Retina (tissue), 1 donor: ENCODE measurements at places on chromosomes 2 and 18.

DNA sequence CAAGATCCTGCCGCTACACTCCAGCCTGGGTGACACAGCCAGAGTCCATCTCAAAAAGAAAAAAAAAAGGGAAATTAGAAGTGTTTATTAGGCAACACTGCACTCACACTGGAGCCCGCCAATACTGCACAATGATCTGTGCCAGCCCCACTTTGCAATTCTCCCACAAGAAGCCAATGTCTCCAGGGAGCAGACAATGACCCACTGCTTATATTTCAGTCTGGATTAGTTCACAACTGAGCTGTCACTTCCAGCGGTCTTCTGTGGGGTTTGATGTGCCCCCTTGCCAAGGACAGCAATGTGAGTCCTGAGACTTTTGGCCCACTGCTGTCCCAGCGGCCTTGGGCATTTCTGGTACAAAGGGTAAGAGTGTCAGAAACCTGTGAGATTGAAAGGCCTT lies 85.6 kb upstream of the PPM1B start:
- DNase-seq = peak; percentile 20

DNA sequence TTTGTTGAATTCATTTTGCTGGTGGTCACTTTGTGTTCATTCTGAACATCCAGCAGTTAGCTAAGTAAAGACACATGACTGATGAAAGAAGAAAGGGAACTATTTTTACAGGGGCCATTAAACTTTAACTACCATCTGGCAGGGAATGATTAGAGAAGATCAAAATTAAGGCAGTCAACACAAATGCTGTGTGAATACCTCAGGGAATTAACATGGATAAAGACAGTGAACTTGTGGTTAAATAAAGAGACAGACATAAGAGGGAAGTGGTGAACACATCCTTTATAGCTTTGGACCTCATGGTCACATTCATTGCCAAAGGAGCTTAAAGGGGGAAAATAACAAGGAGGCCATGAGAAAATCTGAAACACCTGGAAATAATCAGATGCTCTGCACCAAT lies 52.6 kb upstream of the ATP5MC3 start:
- no peak for DNase-seq

DNA sequence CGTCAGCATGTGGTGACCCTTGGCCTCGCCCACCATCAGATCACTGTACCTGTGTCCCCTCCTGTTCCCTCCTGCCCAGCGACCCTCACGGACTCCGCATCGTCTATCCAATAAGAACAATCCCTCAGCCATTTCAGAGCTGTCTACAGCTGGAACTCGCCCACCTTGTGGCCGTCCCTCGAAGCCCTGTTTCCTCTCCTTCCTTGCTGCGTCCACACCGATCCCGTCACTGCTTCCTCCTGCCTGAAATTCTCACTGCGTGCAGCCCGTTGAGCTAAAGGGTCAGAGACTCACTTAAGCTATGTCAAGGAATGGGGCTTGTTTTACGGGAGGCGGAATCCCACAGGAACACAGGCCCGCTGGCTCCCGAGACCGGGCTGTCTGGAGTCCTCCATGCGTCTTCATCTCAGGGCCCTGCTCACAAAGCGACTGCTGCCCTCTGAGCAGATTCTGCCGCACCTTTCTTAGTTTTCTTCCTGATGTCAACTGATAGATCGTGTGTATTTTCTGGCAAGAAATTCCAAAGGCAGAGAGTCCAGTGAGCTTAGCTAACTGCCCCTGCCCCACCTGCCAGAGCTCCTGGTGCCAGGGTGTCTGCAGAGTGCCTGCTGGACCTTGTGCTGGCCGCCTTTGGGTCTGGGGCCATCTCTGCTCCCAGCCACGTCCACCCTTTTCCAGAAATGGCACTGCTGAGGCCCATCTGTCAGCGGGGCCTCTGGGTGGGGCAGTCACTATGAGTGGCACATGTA lies 35.3 kb downstream of the KLHL29 start:
- peak; percentile 26 for DNase-seq

DNA sequence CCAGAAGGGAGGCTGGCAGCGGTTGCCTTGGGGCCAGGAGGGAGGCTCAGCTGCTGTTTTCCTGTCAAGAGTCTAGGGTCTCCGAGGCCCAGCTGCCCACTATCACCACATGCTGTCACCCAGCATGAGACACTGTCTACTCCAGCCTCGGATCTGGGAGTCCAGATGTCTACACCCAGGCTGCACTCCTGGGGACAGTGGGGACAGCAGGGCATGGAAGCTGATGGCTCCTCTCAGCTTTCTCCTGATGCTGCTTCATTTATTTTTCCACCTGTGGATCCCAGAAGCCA lies 134.0 kb downstream of the PTGR3 start:
- no peak for DNase-seq

- no peak for DNase-seq
Measured at GRCh38 chr2:15750822-15751329, 159.2 kb downstream of the DDX1 start.

GRCh38 chr2:226904592-226904991 lies 68.7 kb downstream of the RHBDD1 start:
- no peak for DNase-seq

DNA sequence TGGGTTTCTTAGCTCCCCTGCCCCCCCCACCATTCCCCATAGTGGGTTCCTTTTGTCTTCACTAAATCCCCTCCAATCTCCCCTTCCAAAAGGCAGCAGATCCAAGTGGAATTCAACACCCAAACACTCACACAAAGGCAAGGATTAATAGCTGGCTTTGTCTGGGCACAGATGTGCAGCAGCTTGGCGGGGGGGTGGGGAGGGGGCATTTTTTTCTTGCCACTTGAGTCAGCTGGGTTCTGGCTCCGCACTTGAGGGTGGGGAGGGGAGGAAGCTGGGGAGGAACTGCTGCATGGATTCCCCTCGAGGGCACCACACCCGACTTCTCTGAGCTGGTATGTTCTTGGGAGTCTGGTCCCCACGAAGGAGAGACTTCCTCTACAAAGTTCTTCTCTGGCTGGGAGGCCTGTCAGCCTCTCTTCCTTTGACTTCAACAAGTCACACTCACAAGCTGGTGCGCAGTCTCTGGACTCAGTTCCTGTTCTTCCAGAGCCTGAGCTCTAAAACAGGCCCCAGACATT lies 36.0 kb downstream of the SERTAD2 start:
- DNase-seq = no peak

- no peak for DNase-seq
Measured at GRCh38 chr2:73238976-73239375, 4.9 kb downstream of the CCT7 start.

DNA sequence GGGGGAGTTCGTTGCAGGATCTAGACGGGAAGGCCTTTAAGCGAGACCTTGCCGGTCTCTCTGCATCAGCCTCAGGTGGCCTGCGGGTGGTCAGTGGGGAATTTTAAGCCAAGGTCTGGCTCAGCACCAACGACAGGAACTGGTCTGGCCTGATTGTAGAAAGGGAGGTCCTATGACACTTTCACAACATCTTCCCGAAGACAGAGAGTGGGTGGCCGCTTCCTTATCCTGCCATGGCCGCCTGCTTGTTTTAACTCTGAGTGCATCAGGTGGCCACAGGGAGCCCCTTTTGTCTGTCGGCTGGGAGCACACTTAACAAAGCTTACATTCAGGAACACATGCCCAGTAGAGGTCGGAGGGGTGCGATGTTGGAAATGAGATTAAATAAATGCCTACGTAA lies 363.7 kb upstream of the MYT1L start:
- DNase-seq = no peak

GRCh38 chr2:51959696-51960095 lies 927.8 kb upstream of the NRXN1 start:
- no peak for DNase-seq

GRCh38 chr2:80573950-80574349 lies 269.4 kb upstream of the LRRTM1 start:
- DNase-seq = no peak

DNA sequence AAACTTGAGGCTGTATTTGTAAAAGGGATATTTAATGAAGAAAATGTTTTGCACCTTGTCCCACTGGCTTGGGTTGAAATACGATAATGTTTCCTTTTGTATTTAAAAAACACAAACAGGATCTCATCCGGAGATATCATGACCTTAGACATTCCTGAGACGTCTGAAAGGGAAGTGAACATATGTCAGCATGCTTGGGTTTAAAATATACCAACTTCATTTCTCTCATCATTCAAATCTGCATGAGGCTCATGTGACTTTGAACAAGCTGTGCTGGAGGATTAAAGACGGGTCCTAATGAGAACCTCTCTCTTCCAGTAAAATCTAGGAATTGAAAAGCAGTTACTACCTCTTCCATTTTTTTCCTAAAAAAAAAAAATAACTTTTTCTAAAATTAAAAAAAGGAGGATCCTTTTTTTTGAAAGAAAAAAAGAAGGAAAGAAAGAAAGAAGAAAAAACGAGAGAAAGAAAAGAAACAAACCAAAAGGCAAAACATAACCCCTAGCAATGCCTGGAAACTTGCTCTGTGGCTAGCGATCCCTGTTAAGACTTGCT lies 106.8 kb upstream of the ZFP36L2 start:
- no peak for DNase-seq

- DNase-seq = peak; percentile 64
Measured at GRCh38 chr2:75640621-75641121, 5.9 kb upstream of the MRPL19 start.

GRCh38 chr2:51722311-51722710 lies 690.4 kb upstream of the NRXN1 start:
- no peak for DNase-seq

- DNase-seq = no peak
Measured at GRCh38 chr2:49950646-49951045, 796.3 kb upstream of the FSHR start.

DNA sequence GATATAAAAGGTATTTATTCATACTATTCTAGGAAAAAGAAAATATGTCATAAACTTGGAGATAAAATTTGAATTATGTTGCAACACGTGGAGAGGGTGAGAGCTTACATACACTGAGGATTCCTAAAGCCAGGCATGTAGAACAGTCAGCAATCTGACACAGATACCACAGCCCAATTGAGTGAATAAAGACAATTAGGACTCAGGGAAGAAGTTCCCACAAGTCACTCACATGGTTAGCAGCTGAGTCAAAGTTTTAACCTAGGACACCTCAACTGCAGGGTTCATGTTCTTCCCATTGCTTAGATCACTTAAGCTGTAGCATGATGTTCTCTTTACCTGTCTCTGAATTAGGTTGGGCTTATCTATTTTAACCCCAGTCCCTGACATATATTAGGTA lies 189.5 kb downstream of the CMPK2 start:
- no peak for DNase-seq

DNA sequence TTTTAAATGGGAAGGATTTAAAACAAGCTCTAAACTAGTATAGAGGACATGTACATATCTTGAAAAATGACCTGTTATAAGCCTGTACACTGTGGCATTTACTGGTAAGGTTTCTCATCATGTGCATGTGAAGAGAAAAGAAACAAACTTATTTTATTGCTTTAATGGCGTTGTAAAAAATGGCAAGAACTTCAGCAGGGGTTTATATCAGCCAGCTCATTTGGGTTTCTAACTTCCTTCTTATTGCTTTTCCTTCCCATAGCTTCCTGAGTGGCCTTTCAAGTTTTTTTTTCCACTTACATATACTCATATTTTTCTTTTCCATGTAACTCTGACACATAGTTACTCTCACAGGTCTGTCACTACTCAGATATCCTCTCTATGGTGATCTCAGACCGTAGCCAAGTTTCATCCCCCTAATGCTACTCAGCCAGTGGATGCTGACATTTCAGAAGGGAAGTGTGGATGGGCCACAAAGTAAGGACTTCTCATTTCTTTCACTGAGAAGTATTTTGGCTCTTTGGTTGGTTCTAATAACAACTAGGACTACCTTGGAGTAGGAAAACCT lies 198.2 kb downstream of the PARD3B start:
- no peak for DNase-seq

DNA sequence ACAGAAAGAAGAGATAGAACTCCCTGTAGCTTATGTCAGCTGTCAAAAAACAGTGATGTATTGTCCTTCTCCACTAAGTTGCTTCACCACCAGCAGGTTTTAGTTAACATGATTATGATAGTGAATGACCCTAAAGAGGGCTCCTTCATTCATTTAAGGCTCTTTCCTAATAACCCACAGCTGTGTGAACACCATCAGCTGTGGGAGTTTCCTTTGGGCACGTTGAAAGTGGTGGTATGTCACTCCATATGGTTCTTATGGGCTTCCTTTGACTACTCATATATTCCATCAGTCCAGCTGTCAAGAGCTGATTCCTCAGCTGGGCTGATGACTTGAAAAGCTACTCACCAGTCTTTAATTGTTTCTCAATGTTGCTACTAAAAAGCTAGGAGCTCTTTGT lies 210.3 kb downstream of the UBE2E3 start:
- peak; percentile 27 for DNase-seq

GRCh38 chr18:62867534-62867933 lies 152.2 kb downstream of the PHLPP1 start:
- no peak for DNase-seq

- no peak for DNase-seq
Measured at GRCh38 chr2:43115881-43116280, 110.5 kb downstream of the ZFP36L2 start.

DNA sequence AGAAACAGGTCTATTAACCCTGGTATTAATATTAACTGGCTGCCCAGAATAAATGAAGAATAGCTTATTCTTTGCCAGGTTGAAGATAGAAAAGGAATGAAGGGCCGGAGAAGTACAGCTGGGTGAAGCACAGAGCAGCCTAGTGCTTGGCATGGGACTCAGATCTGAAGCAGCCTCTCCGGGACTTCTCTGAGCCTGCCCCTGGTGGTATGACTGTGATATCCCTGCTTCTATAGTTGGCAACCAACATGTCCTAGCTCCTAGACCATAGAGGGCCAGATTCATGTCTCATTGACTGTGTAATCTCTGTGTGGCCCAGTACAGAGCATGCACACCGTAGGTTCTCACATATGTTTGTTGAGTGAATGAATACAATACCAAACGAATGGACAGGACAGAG lies 107.8 kb downstream of the MSH2 start:
- no peak for DNase-seq

DNA sequence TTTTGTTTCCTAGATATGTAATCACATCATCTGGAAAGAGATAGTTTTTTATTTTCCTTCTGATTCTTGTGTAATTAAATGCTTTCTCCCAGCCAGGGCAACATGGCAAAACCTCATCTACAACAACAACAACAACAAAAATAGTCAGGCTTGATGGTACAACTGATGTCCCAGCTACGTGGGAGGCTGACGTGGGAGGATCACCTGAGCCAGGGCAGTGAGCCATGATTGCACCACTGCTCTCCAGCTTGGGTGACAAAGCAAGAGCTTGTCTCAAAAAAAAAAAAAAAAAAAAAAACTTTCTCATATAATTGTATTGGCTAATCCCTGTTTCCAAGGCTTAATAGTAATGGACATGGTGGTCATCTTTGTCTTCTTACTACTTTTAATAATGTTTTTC lies 26.4 kb upstream of the PGAP1 start:
- DNase-seq = no peak

GRCh38 chr18:53952700-53953099 lies 271.8 kb downstream of the MBD2 start:
- no peak for DNase-seq

- DNase-seq = no peak
Measured at GRCh38 chr2:23772684-23773083, 154.2 kb downstream of the ATAD2B start.

- no peak for DNase-seq
Measured at GRCh38 chr2:28269019-28269784, 123.5 kb upstream of the FOSL2 start.
